GM23338 (cell line): ENCODE measurements at places on chromosomes 5 and 9. TPM values are rescaled to one million over a fixed set of nuclear protein-coding genes. Genes with fewer than 3 reads are reported as not detected.

- DNase-seq: no peak
Measured at GRCh38 chr5:141371572-141372475, 1.8 kb downstream of the PCDHGB3 start.

- no peak for DNase-seq
Measured at GRCh38 chr9:114852050-114852594, 46.3 kb upstream of the TNFSF15 start.

DNA sequence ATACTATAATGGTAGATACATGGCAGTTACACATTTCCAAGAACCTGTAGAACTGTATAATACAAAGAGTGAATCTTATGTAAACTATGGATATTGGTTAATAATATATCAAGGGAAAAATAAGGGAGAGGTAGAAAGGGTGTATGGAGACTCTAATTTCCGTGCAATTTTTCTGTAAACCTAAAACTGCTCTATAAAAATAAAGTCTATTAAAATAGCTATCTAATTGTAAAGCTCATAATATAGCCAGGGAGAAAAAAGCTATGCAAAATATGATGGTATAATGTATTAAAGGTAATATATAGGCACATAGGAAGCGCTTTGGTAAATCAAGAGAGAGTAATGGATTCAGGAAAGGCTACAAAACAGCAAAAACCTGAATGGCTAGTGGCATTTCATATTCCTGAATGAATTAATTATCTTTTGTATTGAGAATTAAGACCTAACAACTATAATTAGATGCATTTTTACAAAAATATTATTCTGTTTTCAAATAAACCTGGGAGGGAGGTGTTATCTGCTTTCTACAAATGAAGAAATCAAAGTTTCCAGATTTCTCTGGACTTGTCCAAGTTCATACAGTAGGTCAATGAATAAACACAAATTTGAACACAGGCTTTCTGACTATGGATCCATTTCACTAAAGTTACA lies 22.8 kb downstream of the ANXA1 start:
- DNase-seq: no peak

- no peak for DNase-seq
Measured at GRCh38 chr5:132688536-132689339, 14.9 kb downstream of the IL4 start.

The SNAPC4 gene
- 20.4 and 22.7 TPM in 2 replicates for total RNA-seq

The PTPN3 gene
- total RNA-seq: 2.6 and 2.8 TPM in 2 replicates
